ENCODE measurements at places on chromosomes 5 and 9.

GRCh38 chr5:145936401-145937131, at the start of gene SH3RF2:
Gene SH3RF2 (plus strand): TSS chr5:145936578. CDS start chr5:145937929, 1,351 bp downstream.
- DNase-seq: no peak

GRCh38 chr9:127751269-127752054, 16.4 kb upstream of the TOR2A start:
- no peak for DNase-seq

GRCh38 chr5:129246088-129246487, 151.5 kb downstream of the ISOC1 start:
- no peak for DNase-seq

DNA sequence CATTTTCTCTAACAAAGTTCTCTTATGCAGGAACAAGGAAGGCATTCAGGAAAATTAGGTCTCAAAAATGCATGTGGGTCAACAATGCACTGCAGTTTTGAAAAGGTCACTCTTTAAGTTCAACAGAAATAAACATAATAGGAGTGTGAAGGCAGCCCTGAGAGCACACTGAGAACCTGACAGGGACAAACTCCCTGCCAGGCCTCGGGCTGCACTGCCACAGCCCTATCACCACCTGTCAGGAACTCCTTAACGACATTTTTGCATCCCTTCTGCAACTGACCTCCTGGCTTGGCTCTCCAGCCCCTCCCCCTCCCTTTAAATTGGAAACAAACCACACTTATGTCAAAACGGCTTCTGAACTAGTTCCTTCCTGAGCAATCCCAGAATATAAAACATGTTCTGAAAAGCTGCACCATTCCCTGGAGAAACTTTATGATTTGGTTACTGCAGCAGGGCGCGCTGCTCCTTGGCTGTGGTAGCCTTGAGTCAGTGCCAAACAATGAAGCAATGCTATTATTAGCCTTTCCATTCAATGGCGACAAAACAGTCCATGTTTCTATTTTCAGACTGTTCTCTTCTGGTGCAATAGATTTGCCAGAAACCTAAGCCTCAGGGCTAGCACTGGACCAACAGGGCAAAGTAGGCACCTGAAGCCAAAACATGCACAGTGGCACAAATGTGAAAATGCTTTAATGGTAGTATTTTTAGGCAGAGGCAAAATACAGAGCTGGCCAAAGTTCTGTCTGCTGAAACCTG, 160.1 kb upstream of the ZNF608 start:
- DNase-seq: no peak

- no peak for DNase-seq
These were observed 364.6 kb upstream of the PTGER4 start for GRCh38 chr5:40315126-40315525.

Measured in stimulated activated CD8-positive, alpha-beta memory T cell treated with anti-CD3 and anti-CD28 coated beads, Interleukin-4, amount 100 ng/mL, for 4 hours (primary cell).